Activated CD8-positive, alpha-beta T cell treated with anti-CD3 and anti-CD28 coated beads for 36 hours (primary cell): ENCODE measurements at places on chromosomes 3 and 15. TPM values are rescaled to one million over a fixed set of nuclear protein-coding genes. Genes with fewer than 3 reads are reported as not detected.

Gene THRB
- not detected for total RNA-seq

Gene LXN
- 7.8 TPM for total RNA-seq

Gene HLTF
- total RNA-seq = 23.8 TPM

Gene PDE12
- total RNA-seq = 29.9 TPM

Gene PLIN1
- 0.50 TPM for total RNA-seq

Gene ALPK3
- total RNA-seq = 0.04 TPM

Gene TRANK1
- 17.4 TPM for total RNA-seq

Gene TMEM212
- total RNA-seq = not detected

Gene STAC
- not detected for total RNA-seq

Gene MAN2C1
- 170 TPM for total RNA-seq

Gene SUMF1
- 6.6 TPM for total RNA-seq

Gene STARD9
- total RNA-seq = 6.4 TPM

Gene GBE1
- total RNA-seq = 108 TPM

Gene NEIL1
- total RNA-seq = 11.7 TPM

Gene CRYBG3
- 4.9 TPM for total RNA-seq

- no peak for DNase-seq
Measured at GRCh38 chr3:184085389-184085852, 11.4 kb upstream of the HTR3E start.

- no peak for DNase-seq
Measured at GRCh38 chr3:9231471-9231870, 18.0 kb downstream of the SRGAP3 start.

- DNase-seq = no peak
Measured at GRCh38 chr3:2317521-2317920, 218.9 kb downstream of the CNTN4 start.

GRCh38 chr3:55177749-55178148 lies 249.9 kb upstream of the LRTM1 start:
- no peak for DNase-seq

GRCh38 chr3:3165650-3166049 lies 13.8 kb downstream of the CRBN start:
- no peak for DNase-seq

- DNase-seq = no peak
Measured at GRCh38 chr3:35777065-35777464, 137.7 kb downstream of the ARPP21 start.

GRCh38 chr3:132228923-132229322 lies 88.3 kb upstream of the ACP3 start:
- DNase-seq = peak; percentile 4

DNA sequence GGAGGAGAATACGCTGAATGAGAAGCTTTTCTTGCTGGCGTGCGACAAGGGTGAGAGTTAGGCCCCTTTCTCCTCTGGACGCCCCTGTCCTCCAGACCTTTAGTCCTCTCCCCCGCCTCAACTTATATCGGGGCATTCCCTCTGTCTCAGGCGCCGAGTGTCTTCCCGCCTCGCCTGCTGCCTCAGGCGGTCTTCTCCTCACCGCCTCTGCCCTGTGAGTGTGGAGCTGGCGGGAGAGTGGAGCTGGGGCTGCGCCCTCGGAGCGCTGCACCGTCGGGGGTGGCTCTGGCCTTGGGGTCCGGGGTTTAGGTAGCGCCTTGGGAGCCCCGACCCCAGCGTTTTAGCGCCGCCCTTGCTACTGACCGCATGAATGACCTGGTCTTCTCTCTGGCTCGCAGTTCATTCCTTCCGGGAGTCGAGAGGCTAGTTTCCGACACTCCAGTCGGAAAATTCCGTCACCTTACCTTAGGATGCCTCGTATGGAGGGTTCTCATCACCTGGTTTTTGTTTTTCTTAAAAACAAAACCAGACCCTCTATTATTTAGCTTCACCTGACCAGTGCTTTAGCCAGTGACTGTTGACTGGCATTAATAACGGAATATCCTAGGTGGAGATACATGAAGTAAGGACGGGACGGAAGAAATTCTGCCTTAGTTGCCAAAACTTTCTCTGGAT lies 985 bp downstream of the TRPC1 start:
- DNase-seq = peak; percentile 29

GRCh38 chr15:44729408-44730127 lies 6.8 kb upstream of the TRIM69 start:
- peak; percentile 59 for DNase-seq

- no peak for DNase-seq
Measured at GRCh38 chr15:62933386-62933785, 109.2 kb upstream of the TPM1 start.

GRCh38 chr3:98784042-98784441 lies 20.9 kb downstream of the ST3GAL6 start:
- no peak for DNase-seq

- no peak for DNase-seq
Measured at GRCh38 chr3:8665407-8665896, 20.9 kb upstream of the SSUH2 start.

GRCh38 chr3:26712211-26713026 lies 89.8 kb downstream of the LRRC3B start:
- no peak for DNase-seq

- no peak for DNase-seq
Measured at GRCh38 chr15:88651971-88652370, 13.2 kb downstream of the ISG20 start.

DNA sequence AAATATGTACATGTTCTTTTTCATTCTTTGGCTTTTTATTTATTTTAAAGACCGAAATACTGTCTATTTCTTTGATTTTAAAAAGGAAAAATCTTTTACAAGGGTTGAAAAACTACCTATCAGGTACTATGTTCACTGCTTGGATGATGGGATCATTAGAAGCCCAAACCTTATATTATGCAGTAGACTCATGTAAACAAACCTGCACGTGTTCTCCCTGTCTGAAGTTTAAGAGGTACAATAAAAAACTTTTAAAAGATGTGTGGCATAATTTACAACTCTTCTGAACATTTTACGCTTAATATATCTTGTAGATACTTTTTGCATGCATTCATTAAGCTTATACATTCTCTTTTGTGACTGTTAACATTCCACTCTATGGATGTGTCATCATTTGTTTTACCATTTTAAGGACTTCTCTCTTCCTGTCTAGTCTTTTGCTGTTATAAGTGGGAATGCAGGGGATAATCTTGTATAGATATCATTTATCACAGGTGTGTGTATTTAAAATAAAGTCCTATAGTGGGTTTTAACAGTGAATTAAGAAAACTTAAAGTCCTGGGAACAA lies 6.2 kb downstream of the MGA start:
- DNase-seq = no peak

DNA sequence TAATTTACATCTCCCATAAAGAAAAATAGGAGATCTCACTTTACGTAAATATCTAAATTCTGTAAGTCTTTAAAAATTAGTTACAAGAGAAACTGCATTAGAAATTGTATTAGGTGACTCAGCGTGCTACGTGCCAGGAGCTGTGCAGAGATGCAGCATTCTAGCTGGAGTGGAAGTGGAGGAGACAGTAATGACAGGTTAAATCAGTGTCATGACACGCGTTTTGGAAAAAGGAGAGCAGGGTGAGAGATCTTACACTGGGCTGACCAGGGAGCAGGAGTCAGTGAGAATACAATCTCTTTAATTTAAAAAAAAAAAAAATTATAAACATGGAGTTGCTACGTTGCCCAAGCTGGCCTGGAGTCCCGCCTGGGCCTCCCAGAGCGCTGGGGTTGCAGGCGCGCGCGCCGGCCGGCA lies 635 bp downstream of the TUBGCP5 start:
- DNase-seq = no peak

- DNase-seq = no peak
Measured at GRCh38 chr15:58627046-58627445, 122.5 kb downstream of the ADAM10 start.

GRCh38 chr15:68580883-68581155 lies 2.0 kb downstream of the CORO2B start:
- no peak for DNase-seq

DNA sequence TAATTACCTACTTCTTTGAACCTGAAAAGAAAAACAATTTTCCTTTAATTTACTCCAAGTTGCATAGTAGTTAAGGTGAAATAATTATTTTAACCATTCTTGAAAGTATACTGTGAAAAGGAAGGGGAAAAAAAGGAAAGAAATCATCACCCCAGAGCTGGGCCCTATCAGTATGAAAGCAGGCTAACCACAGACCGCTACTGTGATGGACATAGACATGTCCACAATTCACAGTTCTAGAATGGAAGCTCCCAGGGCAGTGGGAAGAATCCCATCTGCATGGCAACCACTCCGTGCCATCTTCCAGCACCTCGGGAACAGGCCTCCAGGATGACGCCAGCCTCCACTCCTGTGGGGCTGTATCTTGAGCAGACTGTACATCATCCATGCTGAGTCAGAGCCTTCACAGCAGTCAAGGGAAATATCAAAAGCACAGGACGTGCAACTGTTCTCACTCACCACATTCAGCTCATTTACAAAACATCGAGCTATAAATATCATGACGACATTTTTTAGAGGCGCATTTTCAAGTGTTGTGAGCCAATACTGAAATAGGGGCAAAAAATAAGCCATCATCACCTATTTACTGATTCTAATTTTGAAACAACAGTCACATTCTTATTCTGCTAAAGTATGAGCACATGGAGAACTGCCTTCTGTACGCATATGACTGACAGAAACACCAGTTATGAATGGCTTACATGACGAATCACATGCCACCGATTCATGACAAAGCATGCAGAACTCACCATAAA lies 119.7 kb downstream of the SNRK start:
- DNase-seq = no peak

DNA sequence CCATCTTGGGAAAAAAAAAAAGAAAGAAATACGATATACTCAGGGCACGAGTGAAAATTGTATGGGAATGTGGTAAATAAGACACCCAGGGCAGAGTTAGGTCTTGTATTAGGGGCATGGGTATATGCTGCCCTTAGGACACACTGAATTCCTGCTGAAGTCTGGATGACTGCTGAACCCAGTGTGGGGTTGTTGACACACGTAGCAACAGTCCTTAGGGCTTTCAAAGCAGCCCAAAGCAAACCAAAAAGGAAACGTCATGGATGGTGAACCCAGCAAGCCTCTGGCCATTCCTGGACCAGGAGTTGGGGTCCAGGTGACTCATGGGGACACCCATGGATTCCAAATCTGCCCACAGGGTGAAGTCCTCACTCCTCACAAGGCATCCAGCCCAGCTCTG lies 27.1 kb upstream of the SEMA3F start:
- no peak for DNase-seq

GRCh38 chr3:105533960-105534359 lies 167.3 kb downstream of the ALCAM start:
- no peak for DNase-seq

DNA sequence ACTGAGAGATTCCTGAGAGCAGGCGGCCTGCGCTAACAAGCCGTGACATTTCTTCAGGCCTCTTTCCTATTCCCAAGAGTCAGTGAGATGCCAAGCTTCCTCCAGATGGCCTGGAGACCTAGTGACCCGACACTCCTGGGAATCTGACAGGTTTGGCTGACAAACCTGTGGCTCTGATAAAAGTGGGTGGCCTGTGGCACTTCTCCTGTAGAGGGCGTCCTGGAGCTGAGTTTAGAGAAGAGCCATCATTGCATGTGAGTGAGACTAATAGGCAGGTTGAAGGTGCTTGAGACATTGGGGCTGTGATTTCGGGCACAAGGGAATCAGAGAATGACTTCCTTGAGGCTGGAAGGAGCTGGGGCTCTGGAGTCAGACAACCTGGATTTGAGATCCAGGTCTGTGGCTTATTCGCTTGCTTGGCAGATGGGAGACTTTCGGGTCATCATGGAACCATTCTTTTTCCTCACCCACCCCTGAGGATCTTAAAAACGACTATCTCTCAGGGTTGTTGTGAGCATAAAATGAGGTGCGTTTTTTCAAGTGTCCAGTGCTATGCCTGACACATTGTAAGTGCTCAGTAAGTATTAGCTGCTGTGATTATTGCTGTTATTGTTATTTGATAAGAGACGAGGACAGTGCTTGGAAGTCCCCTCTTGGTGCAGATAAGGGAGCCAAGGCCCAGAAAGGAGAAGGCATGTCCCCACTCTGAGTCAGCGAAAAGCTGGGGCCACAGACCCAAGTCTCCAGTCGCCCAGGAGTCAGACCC lies 77.2 kb downstream of the SCN10A start:
- DNase-seq = peak; percentile 74

DNA sequence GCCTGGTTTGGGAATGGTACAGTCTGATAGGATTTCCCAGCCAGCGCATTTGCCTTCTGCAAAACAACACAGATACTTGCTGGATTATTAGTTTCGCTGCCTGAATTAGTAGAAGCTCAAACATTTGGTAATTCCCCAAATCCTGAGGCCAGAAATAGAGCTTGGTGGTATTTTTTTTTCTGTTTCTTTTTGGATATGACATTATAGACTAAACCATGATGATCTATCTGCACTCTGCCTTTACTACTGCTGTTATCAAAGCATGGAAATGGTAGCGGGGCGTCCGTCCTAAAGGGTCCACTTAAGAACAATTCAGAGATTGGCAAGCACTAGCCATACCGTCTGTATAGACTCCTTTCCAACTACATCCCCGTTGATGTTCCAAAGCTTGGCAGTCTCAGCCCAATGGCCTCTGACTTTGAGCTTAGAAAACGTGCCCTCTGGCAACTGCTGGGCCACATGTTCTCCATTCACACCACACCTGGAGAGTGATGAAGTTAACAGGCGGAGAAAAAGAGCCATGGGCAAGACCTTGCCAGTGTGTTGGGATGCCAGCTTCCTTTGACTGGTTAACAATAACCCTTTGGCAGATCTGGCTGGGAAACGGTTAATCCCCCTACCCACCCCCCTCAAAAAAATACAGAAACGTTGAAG lies 241.0 kb upstream of the NR2F2 start:
- no peak for DNase-seq

DNA sequence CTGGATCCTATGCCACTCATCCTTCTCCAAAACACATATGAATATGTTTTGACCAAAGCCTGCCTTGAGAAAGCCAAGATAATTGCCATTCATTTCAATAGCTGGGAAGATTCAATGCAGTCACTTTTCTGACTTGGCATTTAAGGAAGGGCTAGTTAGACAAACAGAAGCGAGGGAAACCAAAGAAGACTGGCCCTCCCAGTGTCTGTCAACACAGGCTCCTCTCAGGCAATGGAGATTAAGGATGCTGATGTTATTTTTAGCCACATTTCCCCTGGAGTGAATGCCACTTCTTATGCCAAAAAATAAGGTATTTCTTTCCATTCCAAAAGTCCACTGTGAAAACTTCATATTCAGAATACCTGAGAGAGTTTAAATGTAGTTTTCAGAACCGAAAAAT lies 101.7 kb downstream of the P3H2 start:
- DNase-seq = no peak

DNA sequence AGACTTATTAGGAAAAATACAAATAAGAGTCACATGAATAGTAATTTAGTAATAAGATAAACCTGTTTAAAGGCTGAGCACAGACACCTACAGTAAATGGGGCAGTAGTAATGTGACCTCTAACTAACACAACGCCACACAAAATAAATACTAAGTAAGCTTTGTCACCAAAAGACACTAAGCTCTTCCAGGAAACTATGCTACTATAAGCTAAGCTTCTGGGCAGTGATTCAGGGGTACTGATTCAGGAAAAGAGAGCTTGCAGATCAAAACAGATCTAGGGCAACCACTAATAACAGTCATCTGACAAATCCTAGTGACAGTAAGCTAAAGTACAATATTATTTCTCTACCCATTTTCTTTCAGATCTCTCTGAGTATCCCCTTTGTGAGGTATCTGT lies 68.8 kb downstream of the PLOD2 start:
- no peak for DNase-seq
